ENCODE measurements at places on chromosomes 4 and X.

DNA sequence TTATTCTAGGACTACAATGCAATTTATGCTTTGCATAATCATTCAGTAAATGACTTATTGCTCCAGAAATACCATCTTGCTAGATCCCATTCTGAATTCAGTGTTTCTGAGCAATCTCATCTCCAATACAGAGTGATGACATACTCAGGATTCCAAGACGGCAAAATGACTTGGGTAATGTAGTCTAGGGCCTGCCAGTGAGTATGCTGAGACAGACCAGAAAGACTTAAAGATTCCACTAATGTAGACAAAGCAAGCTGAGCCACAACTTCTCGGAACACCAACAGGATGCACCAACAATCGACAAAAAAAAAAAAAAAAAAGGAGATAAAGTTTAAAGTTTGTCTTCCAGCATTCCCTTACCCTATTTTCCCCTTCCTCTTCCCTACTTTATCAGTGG, 919 bp upstream of the SEC24B start:
- DNase-seq, result no peak

DNA sequence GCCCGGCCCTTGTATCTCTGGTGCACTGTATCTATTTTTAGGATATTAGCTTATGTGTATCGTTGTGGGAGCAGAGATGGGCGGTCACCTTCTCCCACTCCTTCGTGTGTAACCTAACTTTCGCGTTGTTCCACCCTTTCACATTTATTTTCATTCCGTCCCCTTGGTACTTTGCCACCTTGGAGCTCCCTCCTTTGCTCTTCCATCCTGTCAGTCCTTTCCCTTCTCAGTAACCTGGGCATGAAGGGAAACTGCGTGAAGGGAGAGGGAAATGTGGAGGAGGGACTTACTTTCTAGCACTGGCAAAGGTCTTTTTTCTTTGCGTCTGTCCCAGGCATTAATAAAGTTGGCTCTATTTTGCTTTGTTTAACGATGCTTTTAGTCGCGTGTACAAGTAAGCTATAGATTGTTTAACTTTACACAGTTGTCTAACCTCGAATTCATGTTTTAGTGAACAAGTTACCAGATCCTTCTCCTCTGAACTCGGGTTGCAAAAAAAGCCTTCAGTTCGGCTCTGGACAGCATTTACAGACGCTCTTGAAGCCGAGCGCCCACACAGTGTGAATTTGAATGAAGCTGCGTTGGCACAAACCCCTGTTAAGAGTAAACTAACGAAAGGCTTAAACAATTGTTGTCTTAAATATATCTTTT, 3.9 kb downstream of the PCDH10 start:
- no peak for DNase-seq

GRCh38 chr4:648579-649292, 23.4 kb downstream of the PDE6B start:
- DNase-seq, result peak; percentile 33

DNA sequence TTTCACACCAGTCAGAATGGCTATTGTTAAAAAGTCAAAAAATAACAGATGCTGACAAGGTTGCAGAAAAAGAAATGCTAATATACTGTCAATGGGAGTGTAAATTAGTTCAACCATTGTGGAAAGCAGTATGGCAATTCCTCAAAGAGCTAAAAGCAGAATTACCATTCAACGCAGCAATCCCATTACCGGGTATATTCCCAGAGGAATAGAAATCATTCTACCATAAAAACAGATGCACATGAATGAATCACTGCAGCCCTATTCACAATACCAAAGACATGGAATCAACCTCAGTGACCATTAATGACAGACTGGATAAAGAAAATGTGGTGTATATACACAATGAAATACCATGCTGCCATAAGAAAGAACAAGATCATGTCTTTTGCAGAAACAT, 243.0 kb downstream of the STPG2 start:
- DNase-seq, result no peak

GRCh38 chr4:142377342-142378091, 468.6 kb downstream of the INPP4B start:
- DNase-seq, result no peak

- no peak for DNase-seq
Observed at GRCh38 chr4:780716-781492, 45.0 kb downstream of the CPLX1 start.

DNA sequence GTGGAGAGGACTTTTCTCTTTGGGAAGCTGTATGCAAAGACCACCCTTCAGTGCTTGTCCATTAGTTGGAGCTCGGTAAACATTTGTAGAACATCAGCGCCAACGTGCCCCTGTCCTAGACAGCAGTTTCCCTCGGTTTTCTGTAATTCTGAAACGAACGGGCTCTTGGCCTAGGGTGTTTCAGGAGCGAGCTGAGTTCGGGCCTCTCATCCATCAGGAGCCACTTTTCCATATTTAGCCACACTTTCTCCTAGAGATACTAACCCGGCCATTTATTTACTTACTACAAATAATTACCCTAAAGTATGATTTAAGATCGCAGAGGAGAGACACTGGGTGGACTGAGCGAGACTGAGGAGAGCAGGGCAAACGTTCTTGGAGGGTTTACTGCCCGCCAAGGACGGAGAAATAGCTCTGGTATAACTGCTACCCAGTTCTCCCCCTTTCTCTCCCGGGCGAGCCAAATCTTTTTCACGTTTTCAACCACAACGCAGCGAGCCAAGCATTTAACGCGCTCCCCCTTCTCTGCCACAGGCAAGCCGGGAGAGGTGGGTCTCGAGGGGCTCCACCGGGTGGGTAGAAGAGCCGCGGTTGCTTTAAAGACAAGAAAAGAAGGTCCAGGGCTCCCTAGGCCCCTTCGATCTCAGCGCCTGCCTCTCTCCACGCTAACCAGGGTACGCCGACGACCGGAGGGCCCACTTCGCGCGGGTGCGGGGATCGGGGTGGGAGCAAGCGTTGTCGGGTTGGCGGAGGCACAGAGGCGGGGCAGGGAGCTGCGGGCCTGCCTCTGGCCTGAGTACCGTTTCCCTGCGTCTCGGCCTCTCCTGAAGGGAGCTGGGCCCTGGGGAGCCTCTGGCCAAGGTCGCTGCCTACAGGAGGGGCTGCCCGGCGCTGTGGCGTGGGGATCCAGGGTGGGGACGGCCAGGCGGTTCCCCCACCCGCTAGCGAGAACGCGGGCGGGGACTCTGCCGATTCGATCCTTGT, 10.8 kb upstream of the PITX2 start:
- DNase-seq, result no peak

GRCh38 chr4:100177126-100177525, 13.1 kb downstream of the DDIT4L start:
- no peak for DNase-seq

DNA sequence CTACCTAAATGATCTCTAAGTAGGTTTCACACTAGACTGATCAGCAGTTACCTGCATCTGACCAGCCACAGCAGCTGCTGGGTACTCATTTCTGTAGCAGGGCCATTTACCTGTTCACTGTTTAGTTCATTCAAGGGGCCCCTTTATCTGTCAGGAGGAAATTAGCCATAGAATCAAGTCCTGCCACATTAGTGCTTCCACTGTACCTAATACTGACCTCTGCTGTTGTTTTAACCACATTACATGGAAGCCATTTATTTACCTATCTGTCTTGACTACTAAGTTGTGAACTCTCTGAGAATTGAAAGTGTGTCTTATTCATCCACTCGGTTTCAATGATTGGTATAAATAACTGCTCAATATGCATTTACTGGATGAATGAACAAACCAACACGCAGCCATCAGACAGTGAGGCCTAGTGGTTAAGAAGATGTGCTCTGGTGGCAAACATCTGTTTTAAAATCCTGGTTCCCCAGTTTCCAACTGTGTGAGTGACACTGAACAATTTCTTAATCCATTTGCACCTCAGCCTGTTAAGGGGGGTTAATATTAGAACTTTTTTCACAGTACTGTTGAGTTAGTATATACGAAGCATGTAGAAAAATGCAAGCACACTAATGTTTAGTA, 30.0 kb upstream of the ANXA5 start:
- no peak for DNase-seq

DNA sequence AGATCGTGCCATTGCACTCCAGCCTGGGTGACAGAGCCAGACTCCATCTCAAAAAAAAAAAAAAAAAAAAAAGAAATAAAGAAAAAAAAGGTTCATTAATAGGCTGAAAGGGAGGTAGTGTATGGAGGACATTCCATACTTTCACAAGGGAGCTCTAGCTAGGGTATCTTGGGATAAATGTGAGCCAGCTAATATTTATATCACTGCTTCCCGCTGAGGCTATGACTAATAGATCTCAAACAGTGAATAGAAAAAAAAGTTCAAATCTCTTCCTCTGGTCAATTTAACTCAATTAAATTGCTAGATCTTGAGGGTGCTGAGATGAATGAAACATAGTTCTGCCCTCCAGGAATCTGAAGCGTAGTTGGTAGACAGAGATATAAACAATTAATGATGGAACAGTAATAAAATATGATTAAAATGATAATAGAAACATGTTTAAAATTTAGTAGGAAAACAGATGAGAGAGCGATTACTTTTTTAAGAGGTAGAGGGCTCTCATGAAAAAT, 55.7 kb upstream of the SHISA3 start:
- no peak for DNase-seq

DNA sequence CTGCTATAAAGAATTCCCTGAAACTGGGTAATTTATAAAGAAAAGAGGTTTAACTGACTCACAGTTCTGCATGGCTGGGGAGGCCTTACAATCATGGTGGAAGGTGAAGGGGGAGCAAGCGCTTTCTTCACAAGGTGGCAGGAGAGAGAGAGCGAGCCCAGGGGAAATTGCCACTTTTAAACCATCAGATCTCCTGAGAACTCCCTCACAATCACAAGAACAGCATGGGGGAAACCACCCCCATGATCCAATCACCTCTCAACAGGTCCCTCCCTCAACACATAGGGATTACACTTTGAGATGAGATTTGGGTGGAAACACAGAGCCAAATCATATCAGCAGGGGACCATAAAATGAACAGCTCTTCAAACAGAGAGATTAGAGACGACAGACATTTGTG, 198.6 kb downstream of the MAGEB5 start:
- DNase-seq, result no peak

DNA sequence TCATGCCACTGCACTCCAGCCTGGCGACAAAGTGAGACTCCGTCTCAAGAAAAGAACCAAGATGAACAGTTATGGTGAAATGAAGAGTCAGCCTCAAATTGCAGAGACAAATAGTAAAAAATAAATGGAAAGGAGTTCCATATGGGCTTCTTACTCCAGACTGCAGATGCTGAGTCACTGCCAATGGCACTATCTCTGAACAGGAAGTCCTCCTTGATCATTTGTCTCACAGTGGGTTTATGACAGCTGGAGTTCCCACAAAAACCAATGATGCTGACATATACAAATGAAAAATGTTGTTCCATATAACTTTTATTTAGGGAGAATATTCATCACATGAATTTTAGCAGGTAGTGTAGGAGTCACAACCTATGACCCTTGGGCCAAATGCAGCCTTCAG, 631.6 kb downstream of the PCDH18 start:
- no peak for DNase-seq

DNA sequence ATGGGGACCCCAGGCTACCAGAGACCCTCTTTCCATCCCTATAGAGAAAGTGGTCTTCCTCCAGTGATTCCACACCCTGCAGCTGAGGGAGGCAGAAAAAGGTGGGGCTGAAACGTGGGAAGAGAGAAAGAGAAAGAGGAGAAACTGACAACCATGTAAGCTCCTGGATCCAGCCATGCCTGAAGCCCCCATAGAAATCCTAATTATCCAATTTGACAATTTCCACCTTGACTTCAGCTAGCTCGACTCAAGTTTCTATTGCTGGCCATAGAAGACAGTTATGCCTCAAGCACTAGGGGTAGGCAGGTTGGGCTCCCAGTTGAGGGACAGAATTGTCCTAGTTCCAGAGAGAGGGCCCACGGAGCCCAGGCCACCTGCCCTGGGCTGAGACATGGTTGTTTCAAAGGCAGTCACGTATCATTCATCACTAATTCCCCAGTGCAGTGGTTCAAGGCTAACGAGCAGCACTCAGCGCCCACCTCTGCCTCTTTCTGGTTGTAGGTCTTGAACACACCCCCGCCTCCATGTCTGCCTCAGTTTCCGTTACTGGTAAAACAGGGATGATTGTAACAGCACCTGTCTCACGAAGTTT, 39.8 kb upstream of the ASMTL start:
- no peak for DNase-seq

- DNase-seq, result no peak
Observed at GRCh38 chr4:98399915-98400314, 138.7 kb downstream of the RAP1GDS1 start.

GRCh38 chrX:2406891-2407518, 93.8 kb downstream of the DHRSX start:
- no peak for DNase-seq

DNA sequence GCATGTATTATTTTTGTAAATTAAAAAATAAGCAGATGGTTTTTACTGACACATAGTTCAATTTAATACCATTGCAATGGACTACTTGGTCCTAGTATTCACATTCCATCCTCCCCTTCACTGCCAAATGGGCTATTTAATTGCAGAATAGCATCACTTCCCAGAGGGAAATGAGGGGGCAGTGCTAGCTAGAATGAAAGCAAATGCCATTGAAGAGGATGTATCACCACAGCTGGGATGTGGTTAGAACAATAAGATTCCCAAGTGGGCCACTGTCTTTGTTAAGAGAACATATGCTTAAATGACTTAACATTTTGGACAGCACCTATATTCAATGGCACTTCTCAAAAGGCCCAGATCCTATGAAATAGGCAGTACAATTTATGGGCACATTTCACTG, 224.7 kb downstream of the RBMX2 start:
- no peak for DNase-seq

DNA sequence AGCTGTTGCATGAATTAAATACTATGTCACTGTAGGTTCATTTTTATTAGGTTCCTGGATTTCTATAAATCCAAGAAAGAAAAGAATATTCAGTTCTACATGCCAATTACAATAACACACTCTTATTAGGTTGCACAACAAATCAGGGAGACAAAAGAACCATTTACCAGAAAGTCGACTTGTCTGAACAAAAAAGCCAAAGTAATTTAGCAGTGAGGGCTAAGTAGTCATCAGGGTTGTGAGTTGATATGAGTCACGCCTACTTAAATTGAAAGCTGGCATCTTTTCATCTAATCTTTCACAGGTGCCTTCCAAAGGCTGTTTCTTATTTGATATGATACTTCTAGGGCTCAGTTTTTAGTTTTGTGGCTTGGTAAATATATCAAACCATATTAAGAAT, 25.4 kb upstream of the GNRHR start:
- no peak for DNase-seq

DNA sequence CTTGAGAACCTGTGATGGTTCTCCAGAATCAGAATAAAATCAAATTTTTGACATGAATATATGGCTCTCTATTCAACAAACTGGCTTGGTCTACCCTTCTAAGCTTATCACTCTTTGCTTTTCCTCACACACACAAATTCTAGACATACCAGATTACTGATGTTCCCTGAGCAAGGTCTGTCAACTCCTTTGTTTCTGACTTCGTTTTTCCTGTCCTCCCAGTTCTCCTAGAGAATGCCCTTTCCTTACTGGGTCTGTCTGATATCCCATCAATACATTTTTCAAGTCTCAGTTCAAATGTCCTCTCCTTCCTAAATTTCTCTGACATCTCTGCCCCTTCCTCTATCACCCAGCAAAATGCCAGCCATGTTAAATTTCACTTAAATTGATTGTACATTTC, 202.1 kb upstream of the IGFBP7 start:
- no peak for DNase-seq

GRCh38 chr4:5784021-5784420, 73.0 kb downstream of the EVC start:
- no peak for DNase-seq

- DNase-seq, result no peak
Observed at GRCh38 chrX:43474321-43474720, 181.8 kb upstream of the MAOA start.
